Endothelial cell of umbilical vein (primary cell): ENCODE measurements at places on chromosomes 3 and 15. TPM values are rescaled to one million over a fixed set of nuclear protein-coding genes. Genes with fewer than 3 reads are reported as not detected.

The ZIC4 gene
- not detected in 2 replicates for total RNA-seq

The CPNE4 gene
- total RNA-seq, result not detected in 2 replicates

The AADACL2 gene
- total RNA-seq, result not detected in 2 replicates

The ECE2 gene
- total RNA-seq, result not detected in 2 replicates

The USP50 gene
- not detected in 2 replicates for total RNA-seq

The SPCS1 gene
- 100 and 107 TPM in 2 replicates for total RNA-seq

The LZTFL1 gene
- total RNA-seq, result 15.1 and 18.2 TPM in 2 replicates

The CHDH gene
- 0.04 and 0.46 TPM in 2 replicates for total RNA-seq

GRCh38 chr15:95932676-95933075 lies 397.8 kb upstream of the NR2F2 start:
- peaks cover 14% of the 10 kb centered on the region for H3K4me1 ChIP-seq
- H3K36me3 ChIP-seq, result no peaks in the 10 kb centered on the region
- no peak overlapping the region for H3K4me3 ChIP-seq
- H3K27ac ChIP-seq, result peak overlapping the region; percentile 17

- H3K27ac ChIP-seq, result no peak overlapping the region
- peak; percentile 22 for DNase-seq
- H3K27me3 ChIP-seq, result no peaks in the 10 kb centered on the region
- H3K4me1 ChIP-seq, result no peaks in the 10 kb centered on the region
- no peaks in the 10 kb centered on the region for H3K36me3 ChIP-seq
Observed at GRCh38 chr3:62529230-62529629, 155.9 kb upstream of the FEZF2 start.

- H3K4me3 ChIP-seq, result no peak overlapping the region
- no peak overlapping the region for H3K27ac ChIP-seq
- H3K27me3 ChIP-seq, result peaks cover 2% of the 10 kb centered on the region
- no peaks in the 10 kb centered on the region for H3K4me1 ChIP-seq
Observed at GRCh38 chr3:119541547-119541946, 17.9 kb downstream of the CD80 start.

DNA sequence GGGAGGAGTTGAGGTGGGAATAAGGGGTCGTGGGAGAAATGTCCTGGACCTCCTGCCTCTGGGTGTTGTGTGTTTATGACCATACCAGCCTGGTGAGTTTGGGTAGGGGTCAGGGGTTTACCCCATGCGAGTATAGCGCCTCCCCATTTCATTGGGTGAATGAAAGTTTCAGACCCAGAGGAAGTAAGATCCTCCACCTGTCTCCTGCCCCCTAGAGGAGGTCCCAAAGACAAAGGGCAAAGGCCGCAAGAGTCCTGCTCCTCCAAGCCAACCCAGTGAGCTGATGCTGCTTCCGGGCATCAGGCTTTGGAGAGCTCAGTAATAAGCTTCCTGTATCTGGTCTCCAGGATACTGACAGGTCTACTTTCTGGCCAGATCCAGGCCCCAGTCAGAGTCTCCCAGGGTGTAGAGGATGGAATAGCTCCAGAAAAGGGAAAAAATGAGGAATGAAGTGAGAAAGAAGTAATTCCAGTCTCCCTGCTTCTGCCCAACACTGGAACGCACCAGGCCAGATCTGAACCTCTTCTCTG lies 6.4 kb upstream of the TBC1D21 start:
- no peak for DNase-seq
- no peak overlapping the region for H3K27ac ChIP-seq
- H3K36me3 ChIP-seq, result no peaks in the 10 kb centered on the region
- no peak overlapping the region for H3K4me3 ChIP-seq

DNA sequence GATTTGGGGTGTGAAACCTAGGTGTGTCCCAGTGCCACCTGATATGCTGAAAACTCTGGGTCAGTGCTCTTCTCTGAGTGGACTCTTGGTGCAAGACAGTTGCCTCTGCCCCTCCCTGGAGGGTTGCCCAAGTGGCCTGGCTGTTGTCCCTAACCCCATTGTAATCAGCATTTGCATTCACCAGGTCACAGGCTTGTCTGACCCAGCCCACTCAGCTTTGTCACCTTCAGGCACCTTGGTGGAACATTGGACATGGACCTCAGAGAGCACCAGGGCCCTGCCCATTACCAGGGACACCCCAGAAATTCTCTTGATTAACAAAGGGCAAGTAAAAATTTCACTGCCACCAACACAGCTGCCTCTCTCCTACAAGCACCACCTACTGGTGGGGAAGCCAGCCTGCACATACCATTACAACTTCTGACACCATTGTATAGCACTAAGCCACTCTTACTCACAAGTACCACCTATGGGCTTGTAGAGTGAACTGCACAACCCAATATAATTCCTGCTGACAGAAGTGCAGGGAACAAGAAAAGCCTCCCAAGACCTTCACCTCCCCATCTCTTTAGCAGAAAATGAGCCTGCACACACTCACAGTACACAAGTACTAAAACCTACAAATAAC lies 324.6 kb downstream of the EPHA6 start:
- H3K27ac ChIP-seq, result no peak overlapping the region
- no peak overlapping the region for H3K4me3 ChIP-seq
- H3K27me3 ChIP-seq, result no peaks in the 10 kb centered on the region

- no peak overlapping the region for H3K4me3 ChIP-seq
- peaks cover 4% of the 10 kb centered on the region for H3K4me1 ChIP-seq
- H3K36me3 ChIP-seq, result no peaks in the 10 kb centered on the region
- peaks cover 15% of the 10 kb centered on the region for H3K27me3 ChIP-seq
- H3K27ac ChIP-seq, result no peak overlapping the region
- DNase-seq, result no peak
Observed at GRCh38 chr15:40242213-40242599, 3.3 kb downstream of the PAK6 start.

- no peaks in the 10 kb centered on the region for H3K36me3 ChIP-seq
- H3K27me3 ChIP-seq, result peaks cover 20% of the 10 kb centered on the region
- H3K4me3 ChIP-seq, result no peak overlapping the region
- DNase-seq, result no peak
- H3K27ac ChIP-seq, result no peak overlapping the region
- no peaks in the 10 kb centered on the region for H3K4me1 ChIP-seq
Observed at GRCh38 chr3:122619040-122619439, 41.6 kb downstream of the PARP15 start.

DNA sequence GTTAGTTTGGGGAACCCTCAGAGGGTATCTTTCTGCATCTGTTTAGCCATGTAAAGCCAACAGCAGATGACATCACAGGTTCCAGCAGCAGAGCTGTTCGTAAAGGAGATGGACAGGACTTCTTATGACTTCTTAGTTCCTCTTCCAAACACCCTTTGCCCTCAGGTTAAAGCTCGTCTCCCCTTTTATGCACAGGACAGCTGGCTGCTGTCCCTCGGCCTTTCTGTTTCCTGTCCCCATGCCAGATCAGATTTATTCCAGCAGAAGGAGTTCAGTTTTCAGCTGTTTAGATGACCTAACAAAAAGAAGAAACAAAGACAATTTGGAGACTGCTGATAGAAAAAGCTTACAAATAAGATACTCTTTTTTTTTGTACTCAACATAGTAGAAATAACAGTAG lies 45.1 kb downstream of the SEC22A start:
- no peaks in the 10 kb centered on the region for H3K4me1 ChIP-seq
- H3K27me3 ChIP-seq, result no peaks in the 10 kb centered on the region
- peak; percentile 47 for DNase-seq
- peaks cover 5% of the 10 kb centered on the region for H3K36me3 ChIP-seq
- no peak overlapping the region for H3K27ac ChIP-seq

- no peaks in the 10 kb centered on the region for H3K27me3 ChIP-seq
- H3K36me3 ChIP-seq, result no peaks in the 10 kb centered on the region
- no peak overlapping the region for H3K27ac ChIP-seq
- no peak overlapping the region for H3K4me3 ChIP-seq
Observed at GRCh38 chr15:91723959-91724358, 129.5 kb upstream of the SLCO3A1 start.

- no peak overlapping the region for H3K4me3 ChIP-seq
- H3K36me3 ChIP-seq, result no peaks in the 10 kb centered on the region
- H3K27ac ChIP-seq, result peak overlapping the region; percentile 52
- H3K4me1 ChIP-seq, result peaks cover 21% of the 10 kb centered on the region
- H3K27me3 ChIP-seq, result no peaks in the 10 kb centered on the region
- DNase-seq, result peak; percentile 61
Observed at GRCh38 chr3:173892547-173892946, 495.0 kb downstream of the NLGN1 start.

- DNase-seq, result no peak
- peaks cover 15% of the 10 kb centered on the region for H3K27me3 ChIP-seq
- H3K27ac ChIP-seq, result no peak overlapping the region
- no peaks in the 10 kb centered on the region for H3K36me3 ChIP-seq
- no peak overlapping the region for H3K4me3 ChIP-seq
Observed at GRCh38 chr3:197369545-197369944, 71.1 kb upstream of the DLG1 start.

- H3K4me1 ChIP-seq, result no peaks in the 10 kb centered on the region
- H3K36me3 ChIP-seq, result no peaks in the 10 kb centered on the region
- no peaks in the 10 kb centered on the region for H3K27me3 ChIP-seq
Observed at GRCh38 chr3:161273589-161274218, 52.6 kb downstream of the NMD3 start.

- H3K27me3 ChIP-seq, result no peaks in the 10 kb centered on the region
- H3K4me3 ChIP-seq, result peak overlapping the region; percentile 86
- peaks cover 45% of the 10 kb centered on the region for H3K4me1 ChIP-seq
- peak overlapping the region; percentile 92 for H3K27ac ChIP-seq
Observed at GRCh38 chr3:98732286-98733052, 30.7 kb upstream of the ST3GAL6 start.

GRCh38 chr3:100650651-100651619 lies 41.5 kb downstream of the ADGRG7 start:
- H3K4me1 ChIP-seq, result peaks cover 9% of the 10 kb centered on the region
- H3K36me3 ChIP-seq, result no peaks in the 10 kb centered on the region
- H3K27me3 ChIP-seq, result no peaks in the 10 kb centered on the region
- H3K27ac ChIP-seq, result peak overlapping the region; percentile 50
- no peak overlapping the region for H3K4me3 ChIP-seq

GRCh38 chr3:151166161-151166560 lies 36.9 kb downstream of the GPR171 start:
- no peaks in the 10 kb centered on the region for H3K4me1 ChIP-seq
- no peak for DNase-seq
- no peak overlapping the region for H3K4me3 ChIP-seq
- H3K27ac ChIP-seq, result no peak overlapping the region
- no peaks in the 10 kb centered on the region for H3K36me3 ChIP-seq

DNA sequence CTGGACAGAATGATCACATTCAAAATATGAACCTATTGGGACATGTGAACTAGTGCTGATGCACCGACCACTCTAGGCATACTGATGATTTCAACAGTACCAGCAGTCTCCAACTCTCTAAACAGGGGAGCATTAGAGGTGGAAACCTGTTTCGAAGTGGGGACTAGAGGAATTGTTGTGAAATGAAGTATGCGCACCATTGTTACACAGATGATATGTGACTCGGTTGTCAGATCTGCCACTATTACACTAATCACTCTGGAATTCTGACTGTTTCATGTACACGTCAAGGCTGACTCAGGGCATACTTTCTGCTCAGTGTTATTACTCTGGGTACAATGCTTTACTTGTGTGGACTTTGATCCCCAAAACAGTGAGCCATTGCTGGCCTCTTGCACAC lies 198.2 kb upstream of the UBE2E2 start:
- H3K4me1 ChIP-seq, result peaks cover 6% of the 10 kb centered on the region
- DNase-seq, result no peak
- H3K36me3 ChIP-seq, result no peaks in the 10 kb centered on the region

GRCh38 chr3:122794779-122795673 lies at the start of gene SLC49A4:
Gene SLC49A4 (plus strand): TSS chr3:122795069. CDS start chr3:122795193, 124 bp downstream.
- H3K4me3 ChIP-seq, result peak within 1 kb of the TSS; percentile 80
- H3K4me1 ChIP-seq, result peaks cover 21% of the 10 kb centered on the region
- no peaks in the 10 kb centered on the region for H3K27me3 ChIP-seq
- peak; percentile 91 for DNase-seq

- peaks cover 4% of the 10 kb centered on the region for H3K4me1 ChIP-seq
- no peaks in the 10 kb centered on the region for H3K36me3 ChIP-seq
- H3K27me3 ChIP-seq, result no peaks in the 10 kb centered on the region
- no peak for DNase-seq
- no peak overlapping the region for H3K27ac ChIP-seq
- no peak overlapping the region for H3K4me3 ChIP-seq
Observed at GRCh38 chr3:153973722-153974265, 147.4 kb upstream of the ARHGEF26 start.

DNA sequence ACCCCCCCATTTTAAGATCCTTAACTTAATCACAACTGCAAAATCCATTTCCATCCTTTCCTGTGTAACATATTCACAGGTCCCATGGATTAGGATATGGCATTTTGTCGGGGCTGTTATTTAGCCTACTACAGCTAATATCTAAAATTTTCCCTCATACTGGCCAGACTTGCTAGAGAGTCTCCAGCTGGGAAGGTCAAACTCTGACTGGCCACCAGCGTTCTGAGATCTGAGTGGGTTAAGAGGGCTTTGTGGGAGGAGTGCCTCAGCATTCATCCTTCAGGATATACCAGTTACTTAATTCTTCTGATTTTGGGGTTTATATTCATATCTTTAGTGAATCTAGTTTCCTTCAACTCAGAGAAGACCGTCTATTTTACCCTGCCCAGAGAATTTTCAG lies 17.7 kb downstream of the TM4SF18 start:
- no peak overlapping the region for H3K27ac ChIP-seq
- H3K36me3 ChIP-seq, result peaks cover 2% of the 10 kb centered on the region
- DNase-seq, result no peak
- no peak overlapping the region for H3K4me3 ChIP-seq
- H3K27me3 ChIP-seq, result no peaks in the 10 kb centered on the region
- peaks cover 8% of the 10 kb centered on the region for H3K4me1 ChIP-seq

DNA sequence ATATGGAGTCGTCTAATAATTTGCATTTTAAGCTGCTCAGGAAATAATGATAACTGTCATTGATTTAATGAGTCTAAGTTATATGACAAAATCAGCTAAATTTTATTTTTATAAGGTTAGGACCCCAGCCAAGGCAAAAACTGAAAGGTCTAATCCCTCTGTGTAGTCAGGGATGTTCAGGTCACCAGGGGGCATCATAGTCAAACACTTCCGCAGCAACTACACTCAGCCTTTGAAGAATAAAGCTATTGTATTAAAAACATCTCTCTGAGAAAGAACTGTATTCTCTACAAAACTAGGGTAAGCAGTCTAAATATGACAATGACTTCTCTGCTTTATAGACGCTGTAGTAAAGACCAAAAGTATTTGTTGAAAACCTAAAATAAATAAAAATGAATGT lies 15.0 kb downstream of the INTS14 start:
- no peak overlapping the region for H3K4me3 ChIP-seq
- H3K36me3 ChIP-seq, result peaks cover 16% of the 10 kb centered on the region
- no peak overlapping the region for H3K27ac ChIP-seq
- H3K4me1 ChIP-seq, result no peaks in the 10 kb centered on the region

- H3K27me3 ChIP-seq, result no peaks in the 10 kb centered on the region
- no peak overlapping the region for H3K4me3 ChIP-seq
- DNase-seq, result no peak
Observed at GRCh38 chr15:91228383-91228782, 128.3 kb downstream of the SV2B start.

DNA sequence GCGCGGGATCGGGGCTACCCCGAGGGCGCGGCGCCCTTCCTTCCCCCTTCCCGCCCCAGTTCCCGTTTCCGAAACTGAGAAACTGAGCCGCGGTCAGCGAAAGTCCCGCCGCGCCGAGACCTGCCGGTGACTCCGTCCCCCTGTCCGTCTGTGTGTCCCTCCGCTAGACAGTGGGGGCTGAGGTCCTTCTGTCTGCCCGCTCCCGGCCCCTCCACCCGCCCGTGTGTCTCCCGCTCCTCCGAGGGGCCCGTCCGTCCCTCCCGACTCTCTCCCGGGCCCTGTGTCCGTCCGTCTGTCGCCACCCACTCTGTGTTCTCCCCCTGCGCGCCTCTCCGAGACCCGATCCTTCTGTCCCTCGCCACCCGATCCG lies 426 bp downstream of the PRKCD start:
- H3K4me3 ChIP-seq, result peak overlapping the region; percentile 57
- no peak overlapping the region for H3K27ac ChIP-seq
- DNase-seq, result peak; percentile 14
- H3K27me3 ChIP-seq, result no peaks in the 10 kb centered on the region
- H3K4me1 ChIP-seq, result peaks cover 24% of the 10 kb centered on the region

GRCh38 chr3:61819861-61820260 lies 258.5 kb downstream of the PTPRG start:
- DNase-seq, result no peak
- H3K4me1 ChIP-seq, result peaks cover 19% of the 10 kb centered on the region
- H3K4me3 ChIP-seq, result no peak overlapping the region
- no peaks in the 10 kb centered on the region for H3K36me3 ChIP-seq
- H3K27me3 ChIP-seq, result no peaks in the 10 kb centered on the region
